Stimulated activated CD8-positive, alpha-beta memory T cell treated with anti-CD3 and anti-CD28 coated beads, Interleukin-4, amount 100 ng/mL, for 4 hours (primary cell): ENCODE measurements at places on chromosomes 12 and 14.

- no peak for DNase-seq
These were observed 86.3 kb downstream of the RMST start for GRCh38 chr12:97548931-97549330.

GRCh38 chr14:51071857-51072256 lies 23.0 kb downstream of the TRIM9 start:
- DNase-seq: no peak

- no peak for DNase-seq
These were observed 22.1 kb downstream of the FAIM2 start for GRCh38 chr12:49881415-49882247.

- DNase-seq: no peak
These were observed 7.5 kb downstream of the PSMC1 start for GRCh38 chr14:90263748-90264449.

DNA sequence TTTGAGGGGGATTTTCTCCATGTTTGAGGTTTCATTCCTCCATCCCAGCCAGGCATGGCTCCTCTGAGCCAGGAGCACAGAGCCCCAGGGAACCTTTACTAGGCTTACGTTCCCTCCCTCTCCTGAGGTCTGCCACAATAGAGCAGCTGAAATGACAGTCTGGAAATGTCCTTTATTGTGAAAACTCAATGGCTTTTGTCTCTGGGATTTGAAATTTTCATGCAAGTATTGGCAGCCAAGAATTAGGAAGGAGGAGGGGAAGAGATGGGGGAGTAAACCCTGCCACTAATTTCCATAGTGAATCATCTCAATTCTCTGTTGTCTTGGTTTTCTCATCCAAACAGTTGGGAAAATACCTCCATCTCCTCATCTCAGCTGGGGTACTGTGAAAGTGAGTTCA lies 2.6 kb upstream of the PLEKHG3 start:
- no peak for DNase-seq

GRCh38 chr12:54571193-54572188 lies 17.0 kb downstream of the PPP1R1A start:
- DNase-seq: no peak

DNA sequence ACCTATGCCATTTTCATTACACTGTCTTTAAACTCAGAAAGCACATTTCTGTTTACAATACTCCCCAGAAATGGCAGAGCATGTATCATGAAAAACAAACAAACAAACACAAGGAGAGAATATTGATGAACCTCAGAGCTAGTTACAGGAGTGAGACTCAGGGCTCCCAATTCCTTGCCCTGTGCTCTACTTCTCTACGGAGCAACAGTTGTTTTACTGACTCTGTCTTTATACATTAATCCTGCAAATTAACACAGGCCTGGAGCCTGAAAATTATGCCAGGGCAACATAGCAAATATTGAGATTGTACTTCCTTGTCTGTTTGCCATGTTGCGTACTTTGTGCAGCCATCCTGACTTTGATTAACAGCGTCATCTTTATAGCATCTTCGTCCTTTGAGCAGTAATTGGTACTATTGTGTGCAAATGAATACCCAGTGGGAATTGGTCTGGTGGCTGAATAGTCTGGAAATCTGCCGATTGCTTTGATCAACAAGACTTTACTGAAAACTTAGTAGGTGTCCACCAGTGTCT lies 15.2 kb upstream of the AKAP6 start:
- no peak for DNase-seq

GRCh38 chr12:10708862-10709261 lies 14.3 kb downstream of the YBX3 start:
- no peak for DNase-seq

- no peak for DNase-seq
These were observed 2.3 kb downstream of the SLC48A1 start for GRCh38 chr12:47775100-47775911.

- DNase-seq: no peak
These were observed 8.0 kb downstream of the IFT43 start for GRCh38 chr14:75993567-75994041.

GRCh38 chr12:92424338-92424737 lies 278.5 kb upstream of the PLEKHG7 start:
- DNase-seq: no peak

- no peak for DNase-seq
These were observed 106.9 kb downstream of the STXBP6 start for GRCh38 chr14:24943024-24943423.

- no peak for DNase-seq
These were observed 69.4 kb downstream of the SPATA7 start for GRCh38 chr14:88454886-88455285.

DNA sequence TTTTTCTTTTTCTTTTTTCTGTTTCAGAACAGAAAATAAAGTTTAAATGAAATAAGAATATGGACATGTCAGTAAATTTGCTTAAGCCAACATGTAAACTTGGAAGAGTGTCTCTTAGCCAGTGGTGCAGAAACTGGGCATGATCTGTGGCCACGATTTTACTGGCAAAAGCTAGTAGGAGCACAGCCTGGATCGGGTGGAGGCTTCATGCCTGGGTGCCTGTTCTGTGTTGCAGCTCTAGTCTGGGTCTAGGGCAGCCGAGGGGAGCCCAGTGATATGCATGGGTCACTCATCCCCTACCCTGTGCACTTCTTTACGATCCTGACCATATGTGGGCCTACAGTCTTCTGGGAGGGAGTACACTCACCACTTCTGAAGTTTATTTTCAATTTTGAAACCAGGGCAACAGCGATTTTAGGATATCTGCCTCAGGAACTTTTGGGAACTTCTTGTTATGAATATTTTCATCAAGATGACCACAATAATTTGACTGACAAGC lies 45.6 kb upstream of the SMCO2 start:
- no peak for DNase-seq

DNA sequence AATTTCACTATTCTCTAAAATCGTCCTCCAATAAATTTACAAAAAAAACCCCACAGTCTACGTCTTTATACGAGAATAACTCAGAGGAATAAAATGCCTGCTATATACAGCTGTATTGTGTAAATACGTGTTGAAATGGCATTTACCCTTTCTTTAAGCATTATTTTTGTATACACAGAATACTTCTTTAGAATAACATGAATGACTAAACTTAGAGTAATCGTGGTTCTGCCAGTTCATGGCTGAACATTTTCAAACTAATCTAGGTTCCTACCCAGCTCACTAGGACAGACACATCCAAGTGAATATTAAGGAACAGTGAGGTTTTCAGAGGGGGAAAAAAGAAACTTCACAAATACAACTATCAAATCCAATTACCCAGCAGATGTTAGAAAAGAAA lies 24.6 kb downstream of the DICER1 start:
- DNase-seq: no peak

GRCh38 chr12:88035907-88036289 lies 6.7 kb upstream of the C12orf50 start:
- DNase-seq: no peak

- no peak for DNase-seq
These were observed 877.6 kb upstream of the SEL1L start for GRCh38 chr14:82411298-82411697.

DNA sequence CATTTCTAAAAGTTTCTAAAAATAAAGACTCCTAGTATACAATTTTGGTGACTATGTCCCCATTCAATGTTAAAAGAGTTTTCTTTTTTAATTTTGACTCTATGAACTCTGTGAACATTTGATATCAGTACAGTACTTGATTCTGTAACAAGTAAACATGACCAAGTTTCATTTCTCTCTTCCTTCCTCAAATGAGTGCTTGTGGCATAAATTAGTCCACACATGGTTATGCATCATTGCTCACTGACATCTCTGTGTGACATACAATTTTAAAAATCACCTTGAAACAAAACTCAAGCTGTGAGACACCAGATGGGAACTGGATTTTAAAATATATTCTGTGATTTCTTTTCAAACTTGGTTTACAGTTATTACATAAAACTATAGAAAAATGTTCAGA lies 253.9 kb upstream of the MDGA2 start:
- no peak for DNase-seq

DNA sequence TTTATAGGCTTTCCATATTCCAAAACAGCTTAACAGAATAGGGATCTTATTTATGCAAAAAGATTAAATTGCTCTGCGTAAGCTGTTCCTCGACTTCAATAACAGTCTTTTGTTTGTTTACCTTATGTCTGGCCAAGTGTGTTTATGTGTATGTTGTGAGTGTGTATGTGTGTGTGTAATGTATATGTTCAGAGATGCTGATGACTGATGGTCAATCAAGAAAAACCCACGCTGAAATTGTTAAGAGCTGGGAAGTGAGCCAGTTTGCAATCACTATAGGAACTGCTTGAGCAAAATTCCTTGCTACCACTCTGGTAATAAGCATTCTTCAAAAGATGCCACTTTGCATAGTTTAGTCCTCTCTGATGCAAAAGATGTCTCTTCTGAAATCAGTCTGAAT lies 59.6 kb downstream of the PRKD1 start:
- DNase-seq: no peak

- DNase-seq: no peak
These were observed 1187.5 kb upstream of the USP15 start for GRCh38 chr12:61072717-61073116.

DNA sequence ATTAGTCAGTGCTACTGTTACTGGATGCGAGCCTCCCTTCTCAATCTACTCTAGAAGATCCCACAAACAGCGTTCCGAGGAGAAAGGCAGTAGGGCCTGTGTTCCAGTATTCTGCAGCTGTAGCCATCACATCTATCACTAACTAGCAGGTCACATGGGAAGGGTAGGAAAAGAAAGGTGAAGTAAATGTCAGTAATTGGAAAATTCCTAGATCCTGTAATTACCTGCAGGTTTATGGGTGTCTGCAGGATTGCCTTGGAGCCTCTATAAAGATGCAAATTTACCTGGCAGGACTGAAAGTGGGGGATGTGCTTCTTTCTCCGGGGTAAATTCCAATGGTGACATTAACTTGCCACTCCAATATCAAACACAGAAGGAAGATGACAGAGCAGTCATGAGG lies 77.8 kb downstream of the FERMT2 start:
- no peak for DNase-seq

DNA sequence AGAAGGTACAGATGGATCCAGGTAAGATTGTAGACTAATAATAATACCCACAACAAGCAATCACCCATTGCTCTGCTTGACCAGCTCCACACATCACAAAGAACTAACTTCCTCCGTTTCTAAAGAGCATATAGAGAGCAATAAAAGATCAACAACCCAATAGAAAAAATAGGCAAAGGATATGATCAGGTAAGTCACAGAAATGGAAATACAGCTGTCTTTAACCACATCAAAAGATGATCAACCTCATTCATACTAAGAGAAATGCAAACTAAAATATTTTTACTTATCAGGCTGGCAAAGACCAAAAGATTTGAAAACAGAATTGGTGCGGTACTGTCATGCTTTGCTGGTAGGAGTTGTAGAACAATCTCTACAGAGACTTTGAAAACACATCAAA lies 8.9 kb downstream of the C2CD5 start:
- DNase-seq: no peak

DNA sequence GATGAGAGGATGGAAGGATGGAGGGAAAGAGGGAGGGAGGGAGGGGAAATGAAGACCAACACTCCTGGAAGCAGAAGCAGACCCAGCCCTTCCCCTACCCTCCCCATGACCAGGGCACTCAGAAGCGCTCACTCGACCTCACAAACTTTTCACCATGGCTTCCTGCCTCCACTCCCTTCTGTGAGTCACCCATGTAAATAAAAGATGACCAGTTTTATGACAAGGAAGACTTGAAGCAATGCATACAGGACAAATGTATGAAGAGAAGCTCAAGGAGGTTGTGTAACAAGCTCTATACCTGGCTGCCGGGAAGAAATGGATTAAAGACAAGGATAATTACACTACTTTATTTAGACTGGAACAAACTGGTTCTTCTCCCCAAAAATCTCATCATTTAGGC lies 63.8 kb downstream of the CDC42BPB start:
- no peak for DNase-seq

- no peak for DNase-seq
These were observed 4.5 kb downstream of the EDDM3A start for GRCh38 chr14:20750194-20750593.

- DNase-seq: no peak
These were observed 50.3 kb downstream of the SNAPC1 start for GRCh38 chr14:61812347-61813095.

- peak; percentile 41 for DNase-seq
These were observed 21.7 kb downstream of the TMBIM6 start for GRCh38 chr12:49763006-49763591.

GRCh38 chr12:38776647-38777046 lies 128.7 kb downstream of the CPNE8 start:
- DNase-seq: no peak

DNA sequence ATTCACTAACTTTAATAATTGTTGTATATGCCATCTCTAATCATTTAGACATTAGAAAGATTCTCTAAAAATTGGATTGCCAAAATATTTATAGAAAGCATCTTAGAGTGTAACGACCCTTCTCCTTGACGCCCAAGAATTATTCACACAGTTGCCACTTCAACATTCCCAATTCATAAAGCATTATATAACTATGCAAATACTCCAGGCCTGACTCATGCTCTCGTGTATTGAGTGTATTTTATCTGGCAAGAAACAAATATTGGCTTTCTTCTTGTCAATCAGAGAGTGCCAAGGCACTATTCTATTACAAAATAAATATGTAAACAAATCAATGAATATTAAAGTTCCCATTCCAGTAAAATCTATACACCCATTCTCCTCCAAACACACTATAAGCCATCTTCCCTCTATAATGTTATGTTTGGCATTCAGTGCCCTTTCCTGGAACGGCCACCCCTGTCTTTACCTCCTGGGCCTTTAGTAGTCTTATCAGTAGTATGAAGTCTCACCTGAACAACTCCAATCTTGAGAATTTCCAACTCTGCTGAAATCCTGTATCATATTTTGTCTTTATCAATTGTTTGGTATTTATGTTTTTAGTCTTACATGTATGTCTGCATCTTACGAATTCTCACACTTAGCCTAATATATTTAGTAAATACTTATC lies 182.6 kb downstream of the PIK3C2G start:
- no peak for DNase-seq

GRCh38 chr12:50715174-50715573 lies 48.7 kb upstream of the ATF1 start:
- no peak for DNase-seq

GRCh38 chr12:109016016-109016415 lies 4.9 kb downstream of the SVOP start:
- no peak for DNase-seq
